Natural killer cell treated with Interleukin-12 subunit alpha and Interleukin-12 subunit beta and Interleukin-15 and Interleukin-18, amount 100 ng/mL, for 72 hours (primary cell): ENCODE measurements at places on chromosomes 5 and 9. TPM values are rescaled to one million over a fixed set of nuclear protein-coding genes. Genes with fewer than 3 reads are reported as not detected.

DNA sequence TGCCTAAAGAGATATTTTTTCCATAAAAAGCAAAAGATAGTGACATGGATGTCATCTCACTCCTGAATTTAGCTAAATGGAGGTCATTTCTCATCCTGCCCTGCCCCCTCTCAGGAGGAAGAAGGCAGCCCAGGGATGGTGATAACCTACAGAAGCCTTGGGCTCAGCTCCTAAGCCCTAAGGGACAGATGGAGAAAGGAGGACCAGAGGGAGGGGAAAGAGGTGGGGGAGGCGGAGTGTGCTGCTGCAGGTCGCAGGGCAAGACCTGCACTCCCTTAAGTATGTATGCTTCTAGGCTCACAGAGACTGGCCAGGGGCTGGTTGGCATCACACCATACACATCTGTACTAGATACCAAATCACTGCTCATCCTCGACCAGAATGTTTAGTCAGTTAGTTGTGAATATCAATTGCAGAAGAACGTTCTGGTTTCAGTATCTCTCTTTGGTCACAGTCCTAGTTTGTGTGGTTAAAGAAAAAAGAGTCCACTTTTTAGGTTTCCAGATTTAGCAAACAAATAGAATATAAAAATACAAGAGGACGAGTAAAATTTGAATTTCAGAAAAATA is 18.4 kb upstream of the CDKN2AIPNL start:
- no peak overlapping the region for H3K27ac ChIP-seq
- no peaks in the 10 kb centered on the region for H3K4me1 ChIP-seq
- H3K27me3 ChIP-seq, result no peaks in the 10 kb centered on the region
- H3K4me3 ChIP-seq, result no peak overlapping the region

DNA sequence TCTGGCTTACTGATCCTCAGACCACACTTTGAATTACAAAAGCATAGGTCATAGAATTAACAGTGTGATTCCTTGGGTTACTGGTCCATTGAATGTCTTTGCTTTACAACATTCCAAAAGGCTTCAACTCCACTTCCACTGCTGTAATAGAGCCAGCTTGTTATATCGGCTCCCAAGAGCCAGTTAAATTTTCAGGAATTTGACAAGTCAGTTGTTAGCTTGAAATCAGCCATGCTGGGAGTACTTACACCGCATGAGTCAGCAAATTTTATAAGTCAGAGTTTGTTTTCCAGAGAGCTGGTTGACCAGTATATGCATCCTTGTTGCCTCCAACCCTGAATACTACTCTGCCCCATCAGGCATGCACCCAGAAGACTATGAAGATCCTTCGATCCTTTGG is 73.1 kb downstream of the FOXB2 start:
- no peaks in the 10 kb centered on the region for H3K27me3 ChIP-seq
- H3K4me1 ChIP-seq, result no peaks in the 10 kb centered on the region
- no peak overlapping the region for H3K27ac ChIP-seq

- H3K27me3 ChIP-seq, result no peaks in the 10 kb centered on the region
- H3K27ac ChIP-seq, result no peak overlapping the region
- H3K4me1 ChIP-seq, result peaks cover 8% of the 10 kb centered on the region
Observed at GRCh38 chr5:172907657-172908056, 51.6 kb upstream of the RPL26L1 start.

DNA sequence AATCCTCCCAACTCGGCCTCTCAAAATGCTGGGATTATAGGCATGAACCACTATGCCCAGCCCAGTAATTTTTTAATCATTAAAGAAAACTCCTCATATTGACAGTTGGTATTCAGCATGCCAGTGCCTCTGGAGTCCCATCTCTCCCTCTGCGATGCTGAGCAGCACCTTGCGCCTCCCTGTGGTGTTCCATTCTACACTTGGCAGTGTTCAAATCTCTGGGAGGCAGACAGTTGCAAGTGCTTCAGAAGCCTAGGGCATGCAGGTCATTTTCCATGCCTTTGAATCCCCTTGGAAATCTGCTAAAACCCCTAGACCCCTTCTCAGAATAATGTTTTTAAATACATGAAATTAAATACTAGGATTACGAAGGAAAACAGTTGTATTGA is 41.3 kb downstream of the GARNL3 start:
- H3K4me1 ChIP-seq, result peaks cover 6% of the 10 kb centered on the region
- no peak for DNase-seq
- H3K27me3 ChIP-seq, result no peaks in the 10 kb centered on the region
- H3K27ac ChIP-seq, result no peak overlapping the region
- H3K4me3 ChIP-seq, result no peak overlapping the region

DNA sequence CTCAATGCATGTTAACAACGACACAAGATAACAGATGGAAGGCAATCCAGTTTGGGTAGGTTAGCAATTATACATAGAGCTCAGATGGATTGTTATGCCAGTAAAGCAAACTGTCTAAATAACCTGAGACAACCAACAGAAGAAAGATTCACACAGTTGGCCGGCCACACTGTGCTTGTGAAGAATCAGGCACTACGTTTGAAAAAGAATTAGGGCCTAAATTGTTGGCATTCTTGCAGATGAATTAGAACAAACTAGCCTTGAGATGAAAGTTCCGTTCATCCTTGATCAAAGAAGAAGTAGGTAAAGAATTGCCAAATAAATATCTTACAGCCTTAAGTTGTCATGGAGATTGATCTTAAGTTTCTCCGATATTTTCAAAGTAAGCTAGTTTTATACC is 210.6 kb downstream of the CDH18 start:
- no peaks in the 10 kb centered on the region for H3K4me1 ChIP-seq
- H3K4me3 ChIP-seq, result no peak overlapping the region
- no peak overlapping the region for H3K27ac ChIP-seq
- peaks cover 5% of the 10 kb centered on the region for H3K36me3 ChIP-seq

GRCh38 chr5:61600945-61601511 is 269.0 kb downstream of the ZSWIM6 start:
- H3K27me3 ChIP-seq, result peaks cover 17% of the 10 kb centered on the region
- DNase-seq, result no peak
- no peak overlapping the region for H3K4me3 ChIP-seq
- no peak overlapping the region for H3K27ac ChIP-seq

- DNase-seq, result no peak
- no peak overlapping the region for H3K4me3 ChIP-seq
- H3K27ac ChIP-seq, result no peak overlapping the region
- no peaks in the 10 kb centered on the region for H3K36me3 ChIP-seq
Observed at GRCh38 chr5:140388052-140388451, 13.6 kb upstream of the ANKHD1 start.

- H3K27ac ChIP-seq, result no peak overlapping the region
- no peaks in the 10 kb centered on the region for H3K36me3 ChIP-seq
- DNase-seq, result no peak
- peaks cover 15% of the 10 kb centered on the region for H3K4me1 ChIP-seq
Observed at GRCh38 chr9:76537150-76537646, 78.2 kb downstream of the GCNT1 start.

GRCh38 chr5:143359869-143360268 is 43.6 kb downstream of the NR3C1 start:
- H3K27me3 ChIP-seq, result no peaks in the 10 kb centered on the region
- peaks cover 10% of the 10 kb centered on the region for H3K36me3 ChIP-seq
- H3K4me3 ChIP-seq, result no peak overlapping the region
- H3K4me1 ChIP-seq, result peaks cover 58% of the 10 kb centered on the region
- no peak overlapping the region for H3K27ac ChIP-seq

DNA sequence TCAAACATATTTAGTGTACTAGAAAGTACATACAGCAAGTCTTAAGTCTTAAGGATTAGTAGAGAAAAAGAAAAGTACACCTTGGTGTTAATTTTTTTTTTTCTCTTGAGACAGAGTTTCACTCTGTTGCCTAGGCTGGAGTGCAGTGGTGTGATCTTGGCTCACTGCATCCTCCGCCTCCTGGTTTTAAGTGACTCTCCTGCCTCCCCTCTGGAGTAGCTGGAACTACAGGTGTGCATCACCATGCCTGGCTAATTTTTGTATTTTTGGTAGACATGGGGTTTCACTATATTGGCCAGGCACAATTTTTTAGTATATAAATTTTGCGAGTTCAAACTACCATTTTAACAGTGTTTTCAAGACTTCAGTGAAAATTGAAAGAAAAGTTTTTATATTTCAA is 1941.1 kb upstream of the CDH6 start:
- DNase-seq, result no peak
- no peak overlapping the region for H3K4me3 ChIP-seq
- H3K27me3 ChIP-seq, result no peaks in the 10 kb centered on the region
- H3K36me3 ChIP-seq, result no peaks in the 10 kb centered on the region
- no peaks in the 10 kb centered on the region for H3K4me1 ChIP-seq

GRCh38 chr5:171478946-171479775 is 59.7 kb downstream of the FGF18 start:
- peaks cover 4% of the 10 kb centered on the region for H3K4me1 ChIP-seq
- H3K4me3 ChIP-seq, result no peak overlapping the region
- no peak for DNase-seq
- H3K36me3 ChIP-seq, result no peaks in the 10 kb centered on the region
- H3K27me3 ChIP-seq, result peaks cover 2% of the 10 kb centered on the region

DNA sequence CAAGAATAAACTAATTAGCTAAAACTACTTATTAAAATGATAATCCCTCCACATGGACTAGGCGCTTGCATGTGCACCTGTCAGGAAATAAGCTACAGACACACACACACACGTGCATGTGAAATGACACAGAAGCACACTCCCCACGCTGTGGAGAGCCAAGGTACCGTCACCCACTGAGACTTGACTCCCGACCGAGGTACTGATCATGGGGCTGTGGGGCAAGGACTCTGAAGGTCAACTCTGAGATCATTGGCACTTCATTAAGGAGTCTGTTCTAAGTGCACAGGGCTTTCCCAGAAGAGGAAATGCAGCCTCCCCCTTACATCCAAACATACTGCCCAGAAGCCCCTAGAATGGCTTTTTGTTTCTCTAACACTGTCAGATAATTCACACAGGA is 264.4 kb upstream of the WWC1 start:
- peaks cover 6% of the 10 kb centered on the region for H3K27me3 ChIP-seq
- H3K27ac ChIP-seq, result no peak overlapping the region
- no peak for DNase-seq
- no peaks in the 10 kb centered on the region for H3K4me1 ChIP-seq
- no peak overlapping the region for H3K4me3 ChIP-seq
- no peaks in the 10 kb centered on the region for H3K36me3 ChIP-seq

DNA sequence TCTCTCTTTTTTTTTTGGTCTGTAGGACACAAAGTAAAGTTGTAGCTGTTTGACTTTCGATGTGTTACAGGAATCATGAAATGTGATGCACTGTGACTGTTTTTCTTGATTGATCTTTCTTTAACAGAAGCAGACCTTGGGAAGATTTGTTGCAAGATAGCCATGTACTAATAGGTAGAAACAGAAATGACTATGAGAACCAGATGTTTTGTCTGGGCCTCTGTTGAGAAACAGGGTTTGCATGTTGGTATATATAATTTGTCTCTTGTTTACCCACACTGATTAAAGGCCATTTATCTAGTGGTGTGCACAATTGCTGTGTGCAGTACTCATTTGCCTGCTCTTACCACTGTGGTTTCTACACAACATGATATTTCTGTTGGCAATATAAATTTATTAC is 125.1 kb downstream of the HACD4 start:
- no peaks in the 10 kb centered on the region for H3K27me3 ChIP-seq
- H3K4me3 ChIP-seq, result no peak overlapping the region
- no peaks in the 10 kb centered on the region for H3K36me3 ChIP-seq
- no peak overlapping the region for H3K27ac ChIP-seq
- H3K4me1 ChIP-seq, result no peaks in the 10 kb centered on the region
- DNase-seq, result no peak

GRCh38 chr9:87107072-87107471 is 159.8 kb upstream of the GAS1 start:
- no peaks in the 10 kb centered on the region for H3K36me3 ChIP-seq
- no peaks in the 10 kb centered on the region for H3K4me1 ChIP-seq
- no peak overlapping the region for H3K4me3 ChIP-seq
- no peak overlapping the region for H3K27ac ChIP-seq
- H3K27me3 ChIP-seq, result peaks cover 55% of the 10 kb centered on the region

GRCh38 chr5:74040811-74041491 is 415.0 kb downstream of the ARHGEF28 start:
- H3K4me3 ChIP-seq, result no peak overlapping the region
- peaks cover 6% of the 10 kb centered on the region for H3K27me3 ChIP-seq
- H3K27ac ChIP-seq, result no peak overlapping the region
- H3K4me1 ChIP-seq, result no peaks in the 10 kb centered on the region

DNA sequence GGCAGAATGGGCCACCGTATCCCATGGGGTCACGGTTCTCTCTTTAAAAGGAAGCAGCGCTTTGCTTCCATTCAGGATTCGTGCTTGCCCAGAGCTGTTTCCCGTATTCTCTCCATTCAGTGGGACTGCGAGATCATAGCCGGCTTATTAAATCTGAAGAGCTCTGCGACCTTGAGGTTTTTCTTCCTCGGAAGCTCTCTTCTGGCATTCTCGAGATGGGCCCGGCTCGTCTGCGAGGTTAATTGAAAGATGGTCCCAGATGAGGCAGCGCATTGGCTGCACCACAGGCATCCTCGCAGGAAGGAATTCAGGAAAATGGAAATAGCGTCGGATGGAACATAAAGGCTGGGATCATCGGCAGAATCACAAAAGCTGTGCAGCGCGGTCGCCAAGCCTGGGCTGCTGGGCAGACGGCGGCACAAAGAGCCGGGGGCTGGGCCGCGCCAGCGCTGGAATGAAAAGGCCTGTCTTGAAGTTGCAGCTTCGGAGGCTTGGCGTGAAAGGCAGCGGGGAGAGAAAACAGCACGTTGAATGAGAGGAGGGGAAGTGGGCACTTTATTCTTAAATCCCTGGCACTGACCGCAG is 236.2 kb downstream of the IRX2 start:
- H3K36me3 ChIP-seq, result no peaks in the 10 kb centered on the region
- H3K27ac ChIP-seq, result no peak overlapping the region
- no peak for DNase-seq
- H3K27me3 ChIP-seq, result no peaks in the 10 kb centered on the region
- no peaks in the 10 kb centered on the region for H3K4me1 ChIP-seq
- no peak overlapping the region for H3K4me3 ChIP-seq

GRCh38 chr5:9524941-9525340 is 20.9 kb downstream of the SEMA5A start:
- DNase-seq, result no peak
- H3K36me3 ChIP-seq, result no peaks in the 10 kb centered on the region
- H3K27ac ChIP-seq, result no peak overlapping the region
- H3K4me1 ChIP-seq, result no peaks in the 10 kb centered on the region
- no peak overlapping the region for H3K4me3 ChIP-seq

- H3K27me3 ChIP-seq, result no peaks in the 10 kb centered on the region
- H3K36me3 ChIP-seq, result no peaks in the 10 kb centered on the region
- peak overlapping the region; percentile 84 for H3K27ac ChIP-seq
- peaks cover 50% of the 10 kb centered on the region for H3K4me1 ChIP-seq
Observed at GRCh38 chr5:42962124-42962523, 78.0 kb downstream of the ANXA2R start.

Gene TAF11L5
- total RNA-seq, result not detected

Gene REEP2
- total RNA-seq, result 0.75 TPM

Gene GFPT2
- not detected for total RNA-seq

Gene NNT
- 63.2 TPM for total RNA-seq

Gene ELOVL7
- 0.42 TPM for total RNA-seq

Gene CD274
- 97.1 TPM for total RNA-seq

Gene PCDHA1
- total RNA-seq, result not detected

Gene PCDHA9
- total RNA-seq, result not detected

Gene NFIB
- not detected for total RNA-seq
